ENCODE measurements at places on chromosomes 16 and 17. TPM values are rescaled to one million over a fixed set of nuclear protein-coding genes. Genes with fewer than 3 reads are reported as not detected.

RFNG gene
- 89.5 TPM for total RNA-seq

KCNJ18 gene
- total RNA-seq = not detected

CMTM4 gene
- total RNA-seq = 17.3 TPM

TP53TG3B gene
- total RNA-seq = not detected

CD300LG gene
- total RNA-seq = not detected

KIAA0753 gene
- total RNA-seq = 9.8 TPM

CLEC10A gene
- total RNA-seq = not detected

IRX5 gene
- 2.3 TPM for total RNA-seq

TBC1D3 gene
- not detected for total RNA-seq

MMD gene
- total RNA-seq = 17.1 TPM

KRTAP4-7 gene
- not detected for total RNA-seq

EIF3C gene
- 458 TPM for total RNA-seq

CHST6 gene
- total RNA-seq = 0.89 TPM

CORO1A gene
- 3.0 TPM for total RNA-seq

PRAC2 gene
- not detected for total RNA-seq

HS3ST3A1 gene
- total RNA-seq = 91.1 TPM

RABEP1 gene
- 20.2 TPM for total RNA-seq

TNP2 gene
- not detected for total RNA-seq
